ENCODE measurements at places on chromosomes 7 and 10.

GRCh38 chr10:95388539-95388938 lies 97.7 kb upstream of the PDLIM1 start:
- DNase-seq: no peak

DNA sequence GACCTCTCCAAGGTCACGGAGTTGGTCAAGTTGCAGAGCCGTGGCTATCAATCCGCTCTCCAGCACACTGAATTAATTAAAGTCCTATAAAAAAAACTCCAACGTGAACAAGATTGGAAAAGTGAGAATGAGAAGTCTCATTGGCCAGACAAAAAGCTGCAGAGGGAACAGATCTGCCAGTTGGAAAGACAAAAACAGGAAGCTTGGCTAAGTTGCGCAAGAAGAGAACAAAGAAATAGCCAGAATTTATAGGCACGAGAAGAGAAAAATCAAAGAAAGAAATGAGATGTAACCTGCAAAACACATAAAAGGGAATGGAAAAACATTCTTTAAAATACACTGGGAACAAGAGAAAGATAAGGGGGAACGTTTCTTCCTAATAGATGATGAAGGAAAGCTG lies 45.7 kb upstream of the CRTAC1 start:
- no peak for DNase-seq

DNA sequence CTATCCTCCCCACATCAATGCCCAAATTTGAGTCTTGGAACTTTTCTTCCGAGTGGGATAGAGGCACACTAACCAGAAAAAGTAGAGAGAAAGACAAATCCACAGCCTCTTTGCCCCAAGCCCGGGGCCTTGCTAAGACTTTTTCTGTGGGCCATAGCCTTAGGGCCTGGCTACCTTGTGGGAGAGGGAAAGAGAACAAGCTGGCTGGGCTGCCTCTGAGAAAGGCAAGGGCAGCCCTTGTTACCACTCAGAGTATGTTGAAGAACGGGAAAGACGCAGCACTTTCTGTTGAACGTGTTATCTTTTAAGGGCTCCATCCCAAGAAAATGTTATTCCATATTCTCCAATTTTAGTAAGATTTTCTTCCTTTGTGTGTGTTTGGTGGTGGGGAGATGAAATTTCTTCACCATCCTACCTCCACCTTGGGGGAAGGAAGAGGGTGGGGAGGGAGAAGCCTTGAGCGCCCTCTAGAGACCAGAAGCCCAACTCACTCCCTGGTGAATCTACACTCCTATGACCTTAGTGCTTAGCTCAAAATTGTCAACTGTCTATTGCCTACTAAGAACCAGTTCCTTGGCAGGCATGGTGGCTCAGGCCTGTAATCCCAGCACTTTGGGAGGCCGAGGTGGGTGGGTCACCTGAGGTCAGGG lies 3.9 kb upstream of the NRF1 start:
- DNase-seq: peak; percentile 38

DNA sequence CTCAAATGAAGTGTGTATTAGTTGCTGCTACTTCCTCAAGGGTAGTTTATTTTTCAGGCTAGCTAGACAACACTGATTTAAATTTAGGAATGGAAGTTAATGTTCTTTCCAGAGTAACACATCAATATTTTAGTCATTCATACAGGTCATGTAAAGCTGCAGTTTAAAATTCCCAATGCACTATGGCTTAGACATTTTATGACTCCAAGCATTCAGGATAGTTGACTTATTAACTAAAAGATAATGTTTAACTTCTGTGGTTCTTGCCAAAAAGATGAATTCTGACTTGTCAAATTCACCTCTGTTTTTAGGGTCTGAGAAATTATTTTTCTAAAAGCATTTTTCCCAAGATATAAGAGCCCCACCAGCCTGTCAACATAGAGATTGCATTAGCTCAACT lies 131.9 kb downstream of the TFPI2 start:
- no peak for DNase-seq

GRCh38 chr10:114078346-114078745 lies 34.7 kb downstream of the ADRB1 start:
- no peak for DNase-seq

GRCh38 chr7:30910411-30911073 lies 1.1 kb upstream of the AQP1 start:
- DNase-seq: no peak

GRCh38 chr10:58014436-58014835 lies 253.3 kb downstream of the IPMK start:
- DNase-seq: no peak

GRCh38 chr7:47418601-47419309 lies 163.2 kb downstream of the TNS3 start:
- no peak for DNase-seq

- no peak for DNase-seq
Measured at GRCh38 chr7:82080254-82080927, 310.5 kb upstream of the HGF start.

- DNase-seq: no peak
Measured at GRCh38 chr7:41252551-41252950, 450.3 kb downstream of the INHBA start.

DNA sequence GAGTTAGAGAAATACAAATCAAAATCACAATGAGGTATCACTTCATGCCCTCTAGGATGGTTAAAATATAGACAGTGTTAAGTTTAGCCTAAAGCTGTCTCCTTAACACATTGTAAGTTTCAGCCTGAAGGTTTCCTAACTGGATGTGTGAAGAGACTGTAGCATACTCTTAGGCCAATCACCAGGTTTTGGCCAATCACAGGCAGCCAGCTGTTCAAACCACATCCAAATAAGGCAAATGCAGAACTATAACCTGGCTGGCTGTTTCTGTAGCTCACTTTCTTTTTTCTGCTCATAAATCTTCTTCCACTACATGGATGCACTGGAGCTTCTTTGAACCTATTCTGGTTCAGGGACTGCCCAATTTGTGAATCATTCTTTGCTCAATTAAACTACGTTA lies 19.7 kb downstream of the ESYT2 start:
- DNase-seq: no peak

GRCh38 chr7:3277604-3278572 lies 23.2 kb upstream of the SDK1 start:
- DNase-seq: no peak

- no peak for DNase-seq
Measured at GRCh38 chr10:65710306-65710705, 1215.5 kb upstream of the LRRTM3 start.

- no peak for DNase-seq
Measured at GRCh38 chr7:148327379-148327778, 263.2 kb upstream of the C7orf33 start.

GRCh38 chr7:29619111-29619510 lies 55.5 kb downstream of the PRR15 start:
- DNase-seq: no peak

- DNase-seq: no peak
Measured at GRCh38 chr7:145812218-145812617, 304.4 kb upstream of the CNTNAP2 start.

GRCh38 chr10:26860102-26860442 lies 686 bp downstream of the ABI1 start:
- DNase-seq: peak; percentile 52
